Ascending aorta (tissue), 2 donors: ENCODE measurements at places on chromosomes 2 and 18.

DNA sequence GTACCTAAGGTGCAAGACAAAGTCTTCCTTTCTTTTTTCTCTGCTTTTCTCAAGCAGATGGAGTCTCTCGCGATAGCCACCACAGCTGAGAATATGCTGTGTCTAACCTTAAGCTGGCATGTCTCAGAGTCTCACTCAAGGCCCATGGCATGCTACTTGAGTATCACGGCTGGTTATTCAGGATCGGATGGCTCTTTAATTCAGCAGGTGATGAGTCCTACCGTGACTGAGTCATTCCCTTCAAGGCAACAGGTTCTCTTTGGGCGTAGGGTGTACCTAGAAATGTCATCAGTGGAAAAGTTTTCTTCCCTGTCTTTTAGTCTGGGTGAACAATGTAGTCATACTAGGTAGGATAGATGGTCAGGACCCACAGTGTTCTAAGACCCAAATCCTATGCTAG is 136.2 kb downstream of the DIS3L2 start:
- no peak overlapping the region for H3K27ac ChIP-seq
- no peak for DNase-seq
- H3K36me3 ChIP-seq: peaks cover 13% of the 10 kb centered on the region

DNA sequence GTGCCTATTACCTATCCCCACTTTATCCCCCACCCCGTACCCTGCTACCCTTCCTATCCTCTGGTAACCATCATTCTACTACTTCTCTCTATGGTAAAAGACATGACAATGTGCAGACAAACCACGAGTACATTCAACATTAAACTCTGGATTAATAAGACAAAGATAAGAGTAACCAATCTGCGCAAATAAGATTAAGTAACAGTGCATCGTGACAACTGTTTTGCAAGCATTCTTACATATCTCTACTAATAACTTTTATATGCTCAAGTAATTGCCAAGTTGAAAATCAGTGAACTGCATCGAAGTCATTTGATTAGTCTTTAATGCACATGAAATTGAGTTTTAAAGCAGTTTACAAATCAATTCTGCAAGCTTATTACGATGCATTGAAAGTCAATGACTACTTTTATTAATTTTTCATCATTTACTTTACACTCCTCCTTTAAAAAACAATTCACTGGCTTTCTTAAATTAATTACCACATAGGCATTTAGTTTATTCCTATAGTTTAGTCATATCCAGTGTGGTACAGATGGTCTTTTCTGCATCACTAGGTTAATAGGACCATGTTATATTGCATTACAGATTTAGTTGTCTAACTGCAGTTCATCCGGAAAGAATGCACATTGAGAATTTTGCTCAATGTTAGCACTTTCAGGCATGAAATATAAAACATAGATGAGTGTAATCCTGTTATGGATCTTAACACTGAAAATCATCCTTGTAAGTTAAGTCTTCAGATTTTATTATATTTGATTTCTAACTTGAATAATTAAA is 178.1 kb downstream of the GCA start:
- H3K27ac ChIP-seq: no peak overlapping the region
- H3K27me3 ChIP-seq: no peaks in the 10 kb centered on the region
- DNase-seq: no peak
- no peaks in the 10 kb centered on the region for H3K4me1 ChIP-seq
- H3K4me3 ChIP-seq: no peak overlapping the region

- H3K4me1 ChIP-seq: no peaks in the 10 kb centered on the region
- no peaks in the 10 kb centered on the region for H3K36me3 ChIP-seq
- no peak overlapping the region for H3K27ac ChIP-seq
- no peaks in the 10 kb centered on the region for H3K27me3 ChIP-seq
These were observed 170.9 kb downstream of the ZNF521 start for GRCh38 chr18:25180973-25181548.

GRCh38 chr2:123532994-123533393 is 492.1 kb upstream of the CNTNAP5 start:
- no peaks in the 10 kb centered on the region for H3K27me3 ChIP-seq
- no peak overlapping the region for H3K27ac ChIP-seq

GRCh38 chr2:191015239-191015638 is 1.3 kb upstream of the STAT1 start:
- no peaks in the 10 kb centered on the region for H3K27me3 ChIP-seq
- H3K4me1 ChIP-seq: peaks cover 3% of the 10 kb centered on the region
- no peak overlapping the region for H3K4me3 ChIP-seq
- no peak for DNase-seq
- H3K27ac ChIP-seq: no peak overlapping the region

GRCh38 chr2:79178076-79178674 is 18.6 kb upstream of the REG3A start:
- H3K27ac ChIP-seq: no peak overlapping the region
- H3K4me3 ChIP-seq: no peak overlapping the region
- H3K27me3 ChIP-seq: no peaks in the 10 kb centered on the region

DNA sequence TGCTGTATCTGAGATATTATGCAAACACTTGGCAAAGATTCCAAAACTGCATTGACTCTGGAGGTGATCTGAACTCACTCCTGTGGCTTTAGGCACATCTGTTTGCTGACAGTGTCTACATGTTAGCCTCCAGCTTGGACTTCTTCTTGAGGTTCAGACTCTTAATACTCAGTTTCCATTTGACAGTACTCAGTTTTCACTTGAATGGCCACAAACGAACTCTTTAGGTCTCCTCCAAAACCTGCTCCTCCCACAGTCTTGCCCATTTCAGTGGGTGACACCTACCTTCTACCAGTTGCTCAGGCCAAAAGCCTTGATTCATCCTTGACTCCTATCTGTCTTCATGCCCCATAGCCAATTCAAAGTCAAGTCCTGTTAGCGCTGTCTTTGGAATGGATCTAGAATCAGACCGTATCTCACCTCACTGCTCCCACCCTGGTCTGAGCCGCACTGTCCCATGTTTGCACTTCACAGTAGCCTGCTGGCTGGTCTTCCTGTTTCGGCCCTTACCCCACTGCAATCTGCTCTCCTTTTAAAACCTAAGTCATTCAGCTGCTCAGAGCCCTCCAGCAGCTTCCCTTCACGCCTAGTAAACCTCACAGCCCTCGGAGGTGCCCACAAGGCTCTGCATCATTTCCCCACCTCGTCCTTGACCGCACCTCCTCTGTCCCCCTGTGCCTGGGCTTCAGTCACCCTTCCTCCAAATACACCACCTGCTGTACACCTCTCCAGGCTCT is 10.5 kb downstream of the ATG16L1 start:
- H3K4me1 ChIP-seq: no peaks in the 10 kb centered on the region
- no peak overlapping the region for H3K27ac ChIP-seq
- no peak overlapping the region for H3K4me3 ChIP-seq
- no peaks in the 10 kb centered on the region for H3K27me3 ChIP-seq
- H3K36me3 ChIP-seq: peaks cover 75% of the 10 kb centered on the region

- no peaks in the 10 kb centered on the region for H3K27me3 ChIP-seq
- no peaks in the 10 kb centered on the region for H3K36me3 ChIP-seq
- no peaks in the 10 kb centered on the region for H3K4me1 ChIP-seq
- no peak for DNase-seq
- no peak overlapping the region for H3K4me3 ChIP-seq
These were observed 310.8 kb downstream of the GALR1 start for GRCh38 chr18:77560341-77560992.

DNA sequence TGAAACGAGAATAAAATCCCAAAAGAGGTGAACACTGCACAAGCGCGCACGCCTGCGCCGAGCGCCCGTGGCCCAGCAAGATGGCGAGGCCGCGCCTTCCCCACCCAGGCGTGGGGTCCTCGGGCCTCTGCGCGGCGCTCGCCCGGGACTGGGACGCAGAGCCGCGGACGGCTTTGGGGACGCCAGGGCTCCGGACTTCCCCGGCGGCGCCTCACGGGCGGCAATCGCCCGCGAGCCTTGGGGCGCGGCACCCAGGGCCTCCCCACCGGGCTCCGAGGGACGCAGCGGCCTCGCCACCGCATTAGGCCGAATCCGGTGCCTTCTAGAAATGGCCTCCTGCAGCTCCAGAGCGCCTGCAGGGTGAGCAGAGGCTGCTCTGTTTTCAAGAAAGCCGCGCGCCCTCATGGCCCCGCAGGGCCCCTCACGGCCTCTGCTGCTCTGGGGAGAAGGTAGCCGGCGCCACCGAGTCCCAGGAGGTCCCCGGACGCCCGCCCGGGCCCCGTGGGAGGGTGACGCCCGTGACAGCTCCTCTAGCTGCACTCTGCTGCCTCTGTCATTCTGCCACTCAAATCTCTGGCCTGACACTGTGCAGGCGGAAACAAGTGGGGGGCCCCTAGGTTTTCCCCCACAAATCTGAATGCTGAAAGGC is 35.9 kb upstream of the POMC start:
- no peaks in the 10 kb centered on the region for H3K27me3 ChIP-seq
- H3K27ac ChIP-seq: no peak overlapping the region
- no peak overlapping the region for H3K4me3 ChIP-seq
- DNase-seq: no peak
- H3K4me1 ChIP-seq: no peaks in the 10 kb centered on the region

GRCh38 chr2:7987992-7988391 is 693.9 kb upstream of the ID2 start:
- no peak for DNase-seq
- no peaks in the 10 kb centered on the region for H3K4me1 ChIP-seq
- no peaks in the 10 kb centered on the region for H3K27me3 ChIP-seq
- H3K36me3 ChIP-seq: no peaks in the 10 kb centered on the region
- H3K4me3 ChIP-seq: no peak overlapping the region
- no peak overlapping the region for H3K27ac ChIP-seq
